Stimulated activated CD8-positive, alpha-beta memory T cell treated with anti-CD3 and anti-CD28 coated beads, Interleukin-15, amount 100 ng/mL, for 24 hours (primary cell): ENCODE measurements at places on chromosomes 1 and 21.

GRCh38 chr1:206579747-206580437 is 32.4 kb downstream of the EIF2D start:
- no peak for DNase-seq

DNA sequence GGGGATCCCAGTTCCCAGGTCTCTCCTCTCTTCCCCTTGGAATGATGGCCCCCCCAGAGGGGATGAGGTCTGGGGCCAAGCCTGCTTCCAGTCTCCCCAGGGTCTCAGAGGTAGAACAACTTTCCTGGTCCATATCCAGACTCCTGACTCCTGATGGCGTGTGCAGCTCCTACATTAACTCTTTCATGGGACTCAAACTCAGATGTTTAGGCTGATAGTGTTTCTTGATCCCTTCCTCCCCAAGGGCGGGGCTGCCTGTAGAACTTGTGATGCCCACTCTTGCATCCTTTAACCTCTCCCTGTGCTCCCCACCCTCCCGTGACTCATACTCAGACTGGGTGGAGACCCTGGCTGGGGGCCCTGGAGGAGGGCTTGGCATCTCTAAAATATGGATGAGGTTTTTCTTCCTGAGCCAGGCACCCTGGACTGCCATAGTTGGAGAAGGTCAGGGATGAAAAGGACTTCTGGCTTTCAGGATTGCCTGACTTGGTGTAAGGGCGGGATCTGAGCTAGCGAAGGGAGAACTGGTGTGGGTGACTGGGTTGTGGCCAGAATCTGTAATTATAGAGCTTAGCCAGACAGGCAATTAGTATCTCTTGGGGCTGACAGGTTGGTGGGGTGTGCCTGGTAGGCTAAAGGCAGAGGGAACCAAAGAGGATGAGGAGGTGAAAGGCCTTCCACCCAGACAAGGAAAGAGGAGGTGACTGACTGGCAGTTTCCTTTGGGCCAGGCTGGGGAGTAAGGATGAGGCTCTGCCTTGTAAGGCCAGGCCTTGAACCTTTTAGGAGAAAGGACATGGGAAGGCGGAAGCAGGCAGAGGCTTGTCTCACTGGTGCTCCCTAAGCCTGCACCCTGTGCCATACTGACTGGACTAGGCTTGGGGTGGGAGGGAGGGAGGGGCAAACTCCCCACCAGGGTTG is 1.5 kb downstream of the ATP8B2 start:
- no peak for DNase-seq

GRCh38 chr1:149879556-149879955 is 19.8 kb upstream of the BOLA1 start:
- DNase-seq: no peak

GRCh38 chr1:37741662-37742061 is 23.3 kb downstream of the EPHA10 start:
- DNase-seq: no peak

GRCh38 chr1:222680080-222680479 is 32.2 kb downstream of the AIDA start:
- DNase-seq: no peak
